ENCODE measurements at places on chromosomes 7 and 10.

GRCh38 chr10:27805180-27805579 is 59.6 kb upstream of the MKX start:
- no peak for DNase-seq

- DNase-seq = no peak
These were observed 1.0 kb upstream of the ZDHHC4 start for GRCh38 chr7:6576024-6576866.

DNA sequence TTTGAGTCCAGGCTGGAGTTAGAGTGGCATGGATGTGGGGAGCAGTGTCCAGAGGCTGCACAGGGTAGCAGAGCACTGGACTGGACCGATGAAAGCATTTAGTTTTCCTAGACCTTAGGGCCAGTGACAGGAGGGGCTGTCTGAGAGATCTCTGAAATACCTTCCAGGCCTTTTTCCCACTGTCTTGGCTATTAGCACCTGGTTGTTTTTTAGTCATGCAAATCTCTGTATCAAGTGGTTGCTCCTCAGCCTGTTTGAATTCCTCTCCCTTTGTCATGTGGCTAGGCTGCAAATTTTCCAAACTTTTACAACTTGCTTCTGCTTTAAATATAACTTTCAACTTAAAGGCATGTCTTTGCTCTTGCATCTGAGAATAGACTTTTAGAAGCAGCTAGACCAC is 504.3 kb upstream of the VSTM2A start:
- no peak for DNase-seq

DNA sequence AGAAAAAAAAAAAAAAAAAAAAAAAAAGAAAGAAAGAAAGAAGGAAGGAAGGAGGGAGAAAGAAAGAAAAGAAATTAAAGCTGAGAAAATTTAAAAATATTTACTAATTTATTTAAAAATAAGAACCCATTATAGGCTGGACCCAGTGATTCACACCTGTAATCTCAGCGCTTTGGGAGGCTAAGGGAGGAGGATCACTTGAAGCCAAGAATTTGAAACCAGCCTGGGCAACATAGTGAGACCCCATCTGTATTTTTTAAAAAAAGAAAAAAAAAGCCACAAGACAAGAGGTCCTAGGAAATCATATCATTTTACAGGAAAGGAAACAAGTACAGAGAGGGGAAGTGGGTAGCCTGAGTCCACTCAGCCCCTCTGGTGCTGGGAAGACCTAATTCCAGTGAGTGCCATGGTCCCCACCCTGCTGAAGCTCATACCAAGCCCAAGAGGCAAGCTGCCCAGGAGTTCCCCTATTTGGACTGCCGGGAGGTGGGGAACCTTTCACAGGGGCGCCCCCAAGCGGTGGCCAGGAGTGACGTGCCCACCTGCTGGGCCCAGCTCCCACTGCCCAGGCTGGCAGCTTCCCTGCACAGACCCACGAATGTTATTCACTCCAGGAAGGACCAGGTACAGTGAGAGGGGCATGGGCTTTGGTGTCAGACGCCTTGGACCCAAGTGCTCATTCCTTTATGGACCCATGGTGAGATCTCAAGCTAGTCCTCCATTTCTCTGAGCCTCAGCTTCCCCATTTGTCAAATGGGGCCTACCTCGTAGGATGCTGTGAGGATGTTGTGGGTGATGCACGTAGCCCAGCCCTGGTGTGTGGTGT is 133.6 kb downstream of the ZMIZ1 start:
- no peak for DNase-seq

GRCh38 chr7:154832557-154833138 is 170.3 kb downstream of the PAXIP1 start:
- DNase-seq = peak; percentile 74

DNA sequence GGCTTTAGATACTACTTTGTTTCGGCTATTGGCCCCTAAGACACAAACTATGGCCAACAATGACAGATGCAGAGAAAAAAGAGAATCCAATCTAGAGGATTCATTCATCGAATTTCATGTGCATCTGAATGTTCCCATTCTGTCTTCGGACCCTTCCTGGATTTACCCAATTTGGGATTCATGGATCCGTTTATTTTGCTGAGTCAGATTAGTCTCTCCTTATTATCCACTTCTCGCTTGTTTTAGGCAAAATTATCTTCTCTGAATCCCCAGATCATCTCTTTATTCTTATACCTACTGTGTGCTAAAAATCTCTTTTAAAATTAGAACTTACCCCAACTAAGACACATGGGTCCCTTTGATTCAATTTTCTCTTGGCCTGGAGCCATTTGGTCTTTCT is 6.5 kb downstream of the TRPV6 start:
- DNase-seq = no peak

GRCh38 chr7:143938379-143939243 is 3.6 kb downstream of the OR2F2 start:
- no peak for DNase-seq

- no peak for DNase-seq
These were observed 1.4 kb downstream of the BTAF1 start for GRCh38 chr10:91925022-91925320.

DNA sequence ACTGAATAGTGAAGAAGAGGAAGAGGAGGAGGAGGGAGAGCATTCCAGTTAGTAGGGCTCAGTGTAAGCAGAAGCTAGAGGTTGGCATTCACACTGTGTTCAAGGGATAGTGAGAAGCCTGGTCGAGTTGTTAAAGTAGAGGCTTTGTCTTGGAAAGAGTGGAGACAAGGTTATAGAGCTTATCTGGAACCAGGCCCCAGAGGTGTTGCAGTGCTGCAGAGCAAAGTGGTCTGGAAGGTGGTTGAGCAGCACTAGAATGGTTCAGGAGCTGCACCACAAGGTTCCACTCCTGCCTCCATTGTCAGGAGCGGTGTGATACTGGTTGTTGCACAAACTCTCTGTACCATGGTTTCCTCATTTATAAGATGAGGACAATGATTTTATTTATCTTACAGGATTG is 8.8 kb upstream of the PCGF5 start:
- no peak for DNase-seq

GRCh38 chr10:15344876-15345285 is 26.2 kb downstream of the FAM171A1 start:
- DNase-seq = peak; percentile 25

GRCh38 chr7:82559193-82559805 is 115.7 kb upstream of the CACNA2D1 start:
- DNase-seq = peak; percentile 93

- DNase-seq = no peak
These were observed 10.2 kb downstream of the AKR1C4 start for GRCh38 chr10:5206799-5207198.

DNA sequence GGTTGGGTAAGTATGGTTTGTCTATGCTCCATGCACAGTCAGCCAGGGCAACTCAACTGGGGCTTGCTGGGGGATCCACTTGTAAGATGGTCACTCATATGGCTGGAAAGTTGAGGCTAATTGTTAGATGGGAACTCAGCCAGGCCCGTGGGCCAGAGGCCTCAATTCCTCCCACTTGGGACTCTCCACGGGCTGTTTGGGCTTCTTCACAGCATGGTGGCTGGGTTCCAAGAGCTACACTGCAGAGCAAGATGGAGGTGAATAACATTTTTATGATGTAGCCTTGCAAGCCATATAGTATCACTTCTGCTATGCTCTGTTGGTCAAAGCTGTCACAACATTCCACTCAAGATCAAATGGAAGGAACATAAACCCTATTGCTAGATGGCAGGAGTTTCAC is 39.2 kb downstream of the ELMO1 start:
- no peak for DNase-seq

DNA sequence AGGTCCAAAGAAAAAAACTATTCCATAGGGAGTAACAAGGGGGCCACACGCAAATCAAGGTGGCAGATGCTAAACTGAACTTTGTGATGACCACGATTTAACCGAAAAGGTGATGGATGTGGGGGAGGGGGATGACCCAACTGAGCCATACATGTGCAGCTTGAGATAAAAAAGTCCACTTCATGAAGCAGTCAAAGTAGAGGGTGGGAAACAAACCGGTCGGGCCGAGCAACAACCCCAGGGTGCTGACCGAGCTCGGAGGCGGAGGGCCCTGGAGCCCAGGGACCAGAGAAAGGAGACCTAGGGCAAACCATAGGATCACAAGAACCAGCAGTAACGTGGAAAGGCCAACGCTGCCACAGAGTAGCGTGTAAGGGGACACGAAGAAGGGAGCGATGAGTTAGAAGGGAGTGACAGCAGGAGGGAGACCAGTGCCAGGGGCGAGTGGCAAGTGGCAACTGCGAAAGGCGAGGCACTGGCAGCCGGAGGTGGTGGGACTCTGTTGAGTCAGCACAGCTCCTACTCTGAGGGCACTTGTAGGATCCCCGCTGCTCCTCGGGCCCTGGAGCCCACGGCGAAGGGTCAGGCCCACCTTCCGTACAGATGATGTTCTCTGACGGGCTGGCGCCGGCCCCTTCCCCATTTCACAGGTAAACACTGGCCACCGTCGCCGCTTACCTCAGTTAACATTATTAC is 540 bp downstream of the SNX13 start:
- DNase-seq = no peak

DNA sequence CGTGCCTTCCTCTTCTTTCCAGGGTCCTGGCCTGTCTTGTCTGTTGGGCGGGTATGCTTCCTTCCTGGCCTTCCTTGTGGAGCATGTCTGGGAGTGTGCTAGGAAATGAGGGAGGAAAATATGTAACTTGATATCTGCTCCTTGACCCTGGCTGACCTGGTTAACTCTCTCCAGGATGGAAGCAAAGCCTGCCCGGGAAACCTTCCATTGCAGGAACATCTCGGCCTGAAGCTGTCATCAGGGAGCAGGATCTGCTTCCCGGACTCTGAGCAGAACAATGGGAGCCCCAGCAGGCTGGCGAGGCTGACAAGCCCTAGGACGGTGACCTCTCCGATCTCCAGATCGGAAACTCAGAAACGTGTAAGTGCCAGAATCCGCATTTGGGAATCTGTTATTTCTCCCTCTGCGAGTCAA is 340.3 kb downstream of the FRMD4A start:
- no peak for DNase-seq

- DNase-seq = peak; percentile 61
These were observed 41.3 kb downstream of the CCDC6 start for GRCh38 chr10:59865101-59865500.

GRCh38 chr10:122142641-122143237 is 128.4 kb upstream of the BTBD16 start:
- DNase-seq = no peak

- no peak for DNase-seq
These were observed 87.7 kb downstream of the ST7 start for GRCh38 chr7:117041007-117041406.

GRCh38 chr7:79553811-79554555 is 100.5 kb upstream of the MAGI2 start:
- no peak for DNase-seq

DNA sequence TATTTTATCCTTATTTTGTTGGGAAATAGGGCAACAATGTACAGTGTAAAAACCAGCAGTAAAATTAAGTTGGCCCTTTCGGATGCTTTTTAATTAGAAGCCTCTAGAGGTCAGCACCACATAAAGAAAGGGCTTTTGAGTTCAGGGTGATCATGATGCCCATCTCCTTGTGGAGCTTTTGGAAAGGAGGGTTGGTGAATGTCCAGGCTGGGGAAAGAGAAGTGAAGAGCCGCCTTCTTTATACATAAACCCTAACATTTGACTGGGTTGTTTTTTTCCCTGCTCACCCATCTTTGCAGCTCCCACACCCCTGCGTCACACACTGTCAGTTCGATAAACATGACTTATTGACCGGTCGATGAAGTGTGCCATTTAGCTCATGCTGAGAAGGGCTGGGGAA is 29.8 kb downstream of the MTURN start:
- DNase-seq = peak; percentile 72
